ENCODE measurements at places on chromosomes 5 and 9. TPM values are rescaled to one million over a fixed set of nuclear protein-coding genes. Genes with fewer than 3 reads are reported as not detected.

FAM53C gene
- 30.7 TPM for total RNA-seq

DENND1A gene
- 30.8 TPM for total RNA-seq

DNA sequence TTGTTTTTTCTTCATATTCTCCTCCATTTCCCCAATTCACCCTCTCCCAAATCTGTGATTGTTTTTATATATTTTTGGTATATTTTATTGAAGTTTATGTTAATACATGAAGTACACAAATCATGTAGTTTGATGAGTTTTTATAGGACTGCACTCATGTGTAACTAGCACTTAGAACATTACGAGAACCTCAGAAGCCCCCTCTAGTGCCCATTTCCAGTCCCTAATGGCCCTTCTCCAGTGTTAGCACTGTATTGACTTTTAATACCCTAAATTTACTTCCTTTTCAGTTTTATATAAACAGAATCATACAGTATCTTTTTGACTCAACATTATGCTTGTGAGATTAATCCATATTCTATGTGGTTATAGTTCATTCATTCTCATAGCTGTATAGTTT, 18.5 kb upstream of the FKTN start:
- peak; percentile 21 for DNase-seq

GRCh38 chr5:172779691-172780341, 8.8 kb upstream of the DUSP1 start:
- DNase-seq: no peak

DNA sequence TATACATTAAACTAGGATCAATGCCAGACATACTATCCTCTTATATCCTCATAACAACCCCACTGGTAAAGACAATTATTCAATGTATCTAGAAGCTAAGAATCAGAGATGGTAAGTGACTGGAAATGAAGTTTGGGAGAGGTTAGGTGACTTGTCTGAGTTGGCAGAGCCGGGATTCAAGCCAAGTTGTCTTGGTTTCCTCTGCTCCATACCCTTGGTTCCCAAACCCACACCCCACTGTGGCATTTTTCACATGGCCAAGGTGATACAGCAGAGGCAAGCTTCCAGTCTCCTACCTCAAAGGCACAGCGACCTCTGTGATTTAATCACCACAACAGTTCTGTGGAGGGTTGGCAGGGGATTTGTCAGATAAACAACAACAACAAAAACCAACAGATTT, 34.7 kb upstream of the ADRB2 start:
- DNase-seq: no peak

DNA sequence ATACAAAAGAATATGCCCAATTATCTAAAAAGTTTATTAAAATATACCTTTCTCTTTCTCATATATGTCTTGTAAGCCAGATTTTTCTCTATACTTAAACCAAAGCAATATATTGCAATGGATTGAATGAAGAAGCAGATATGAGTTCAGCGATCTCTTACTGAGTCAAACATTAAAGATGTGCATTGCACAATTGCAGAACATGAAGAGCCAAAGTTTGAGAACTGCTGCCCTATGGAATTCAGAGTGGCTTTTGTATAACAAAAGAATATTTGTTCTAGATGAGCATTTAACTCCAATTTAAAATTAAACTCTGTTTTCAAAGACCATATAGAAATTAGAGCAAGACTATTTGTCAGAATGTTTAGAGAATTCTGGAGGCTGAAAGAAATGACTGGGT, 519.0 kb upstream of the DAB2 start:
- DNase-seq: no peak
